ENCODE measurements at places on chromosomes 2 and 18.
A peak's percentile ranks its signal among the peaks of the same experiment; 100 is the strongest.

GRCh38 chr2:160911258-160911657 lies 249.0 kb upstream of the TANK start:
- no peak for DNase-seq

- DNase-seq: no peak
These were observed 22.1 kb upstream of the TMEM37 start for GRCh38 chr2:119409506-119409905.

DNA sequence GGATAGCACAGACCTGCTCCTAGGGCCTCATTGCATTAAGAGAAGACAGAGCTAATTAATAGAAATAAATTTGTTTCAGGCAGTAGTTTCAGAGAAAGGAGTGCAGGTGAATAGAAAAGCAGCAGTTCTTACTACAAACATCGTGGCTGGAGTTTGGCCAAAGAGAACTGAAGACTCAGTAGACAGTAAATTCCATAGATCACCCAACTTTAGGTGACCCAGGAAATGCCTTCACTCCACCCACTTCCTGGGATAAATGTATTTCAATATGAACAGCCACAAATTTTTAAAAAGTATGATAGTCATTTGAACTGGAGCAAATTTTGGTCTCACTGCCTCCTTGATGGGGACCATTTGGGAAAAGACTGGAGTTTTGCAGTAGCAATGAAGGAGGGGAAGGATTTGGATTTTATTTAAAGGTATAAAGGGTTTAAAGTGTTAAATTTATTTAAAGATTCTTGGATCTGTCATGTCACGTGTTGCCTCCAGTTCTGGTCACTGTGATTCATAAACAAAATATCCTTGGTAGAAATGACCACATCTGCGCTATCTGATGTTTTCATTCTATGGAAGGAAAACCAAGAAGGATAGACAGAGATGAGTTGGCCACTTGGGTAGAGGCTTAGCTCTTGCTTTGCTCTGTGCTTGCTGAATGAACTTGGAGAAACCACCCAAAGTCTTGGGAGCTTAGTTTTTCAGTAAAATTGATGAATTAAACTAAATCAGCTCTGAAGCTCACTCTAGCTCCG lies 390.2 kb downstream of the THSD7B start:
- DNase-seq: no peak

DNA sequence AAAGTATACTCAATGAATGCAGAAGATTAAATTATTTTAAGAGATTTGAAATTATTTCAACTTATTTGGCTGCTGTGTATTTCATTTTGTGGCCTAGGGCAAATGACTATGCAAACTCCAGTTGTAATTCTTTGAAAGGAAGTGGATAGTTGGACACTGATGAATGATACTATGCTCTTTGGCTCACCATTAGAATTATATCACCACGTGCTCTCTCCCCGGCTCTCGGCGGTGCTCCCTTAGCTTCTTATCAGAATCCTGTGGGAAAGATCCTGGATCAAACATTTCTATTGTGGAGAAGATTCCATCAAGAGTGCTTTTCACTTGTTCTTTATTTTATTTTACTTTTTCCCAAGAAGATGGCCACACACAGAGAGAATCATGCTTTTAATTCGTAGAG lies 55.2 kb downstream of the ADCYAP1 start:
- DNase-seq: no peak

GRCh38 chr2:14552818-14553217 lies 79.7 kb upstream of the LRATD1 start:
- no peak for DNase-seq

GRCh38 chr2:132729522-132729921 lies 59.5 kb upstream of the LYPD1 start:
- DNase-seq: no peak

- DNase-seq: no peak
These were observed 1225.8 kb downstream of the SUCLG1 start for GRCh38 chr2:83233326-83233725.

- DNase-seq: no peak
These were observed 70.3 kb downstream of the CHST9 start for GRCh38 chr18:27114842-27115241.

DNA sequence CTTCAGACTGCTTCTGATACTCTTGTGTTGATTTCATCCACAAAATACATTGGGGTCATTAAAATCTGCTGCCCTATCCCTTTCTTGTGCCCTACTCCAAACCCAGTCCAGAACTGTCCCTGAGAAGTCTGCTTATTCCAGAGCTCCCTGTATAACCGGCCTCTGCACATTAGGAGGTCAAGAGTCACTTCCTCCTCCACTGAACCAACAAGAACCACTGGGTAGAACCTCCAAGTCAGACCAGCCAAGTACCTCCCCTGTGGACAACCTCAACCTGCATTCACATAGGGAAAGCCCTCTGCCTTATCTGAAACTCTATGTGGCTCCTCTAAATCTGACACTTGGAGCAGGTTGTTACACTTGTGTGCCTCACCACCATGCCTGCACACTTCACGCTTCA lies 22.1 kb downstream of the KDSR start:
- DNase-seq: no peak

DNA sequence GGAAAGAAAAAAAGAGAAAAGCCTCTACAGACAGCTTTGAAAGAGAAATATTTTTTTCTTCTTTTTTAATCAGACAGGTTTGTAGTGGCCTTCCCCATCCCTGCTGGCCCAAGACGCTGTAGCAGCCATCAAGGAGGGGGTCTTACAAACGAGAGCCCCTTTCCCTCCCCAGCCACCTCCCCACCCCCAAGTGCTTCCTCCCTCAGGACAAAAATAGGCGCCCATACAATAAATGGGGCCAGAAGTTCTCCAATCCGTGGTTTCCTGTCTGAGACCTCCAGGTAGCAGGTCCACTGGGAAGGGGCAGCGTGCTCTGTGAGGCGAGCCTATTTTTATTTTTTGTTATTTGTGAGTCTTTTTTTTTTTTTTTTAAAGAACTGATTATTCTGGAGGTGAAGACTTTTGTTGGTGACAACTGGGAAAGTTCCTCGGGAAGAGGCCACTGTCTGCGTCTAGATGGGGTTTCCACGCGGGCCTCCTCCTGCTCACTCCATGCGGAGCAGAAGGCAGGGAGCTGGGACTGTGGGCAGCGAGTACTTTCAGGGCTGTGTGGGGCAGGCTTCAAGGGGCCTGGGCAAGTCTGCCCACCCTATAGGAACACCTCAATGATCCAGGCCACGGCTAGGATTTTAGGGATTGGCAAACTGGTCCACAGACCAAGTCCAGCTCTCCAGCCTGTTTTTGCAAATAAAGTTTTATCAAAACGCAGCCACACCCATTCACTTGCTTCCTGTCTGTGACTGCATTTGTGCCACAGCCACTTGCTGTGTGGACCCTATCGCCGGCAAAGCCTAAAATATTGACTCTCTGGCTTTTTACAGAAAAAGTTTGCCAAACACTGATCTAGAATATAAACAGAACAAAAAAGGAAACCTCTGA lies 139.6 kb downstream of the CTIF start:
- DNase-seq: no peak

GRCh38 chr18:68484241-68484640 lies 230.7 kb downstream of the TMX3 start:
- DNase-seq: no peak

GRCh38 chr2:1771626-1772280 lies 27.4 kb upstream of the PXDN start:
- DNase-seq: no peak

DNA sequence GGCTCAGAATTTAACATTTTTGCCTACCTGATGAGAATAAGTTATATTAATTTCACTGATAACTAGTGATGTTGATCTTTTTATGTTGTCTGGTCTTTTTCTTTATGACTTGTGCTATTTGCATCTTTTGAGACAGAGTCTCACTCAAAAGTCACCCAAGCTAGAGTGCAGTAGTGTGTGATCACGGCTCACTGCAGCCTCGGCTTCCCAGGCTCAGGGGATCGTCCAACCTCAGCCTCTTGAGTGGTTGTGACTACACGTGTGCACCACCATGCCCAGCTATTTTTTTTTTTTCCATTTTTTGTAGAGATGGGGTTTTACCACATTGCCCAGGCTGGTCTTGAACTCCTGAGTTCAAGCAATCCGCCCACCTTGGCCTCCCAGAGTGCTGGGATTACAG lies 7.5 kb downstream of the SMCHD1 start:
- no peak for DNase-seq

DNA sequence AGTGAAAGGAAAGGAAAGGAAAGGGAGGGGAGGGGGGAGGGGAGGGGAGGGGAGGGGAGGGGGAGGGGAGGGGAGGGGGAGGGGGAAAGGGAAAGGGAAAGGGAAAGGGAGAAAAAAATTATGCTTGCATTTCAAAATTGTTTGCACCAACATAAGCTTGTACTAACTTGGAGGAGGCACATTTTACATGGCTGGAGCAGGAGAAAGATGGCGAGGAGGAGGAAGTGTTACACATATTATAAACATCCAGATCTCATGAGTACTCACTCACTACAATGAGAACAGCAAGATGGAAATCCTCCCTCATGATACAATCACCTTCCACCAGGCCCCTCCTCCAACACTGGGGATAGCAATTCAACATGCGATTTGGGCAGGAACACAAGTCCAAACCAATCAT lies 660.2 kb upstream of the CDH2 start:
- no peak for DNase-seq

DNA sequence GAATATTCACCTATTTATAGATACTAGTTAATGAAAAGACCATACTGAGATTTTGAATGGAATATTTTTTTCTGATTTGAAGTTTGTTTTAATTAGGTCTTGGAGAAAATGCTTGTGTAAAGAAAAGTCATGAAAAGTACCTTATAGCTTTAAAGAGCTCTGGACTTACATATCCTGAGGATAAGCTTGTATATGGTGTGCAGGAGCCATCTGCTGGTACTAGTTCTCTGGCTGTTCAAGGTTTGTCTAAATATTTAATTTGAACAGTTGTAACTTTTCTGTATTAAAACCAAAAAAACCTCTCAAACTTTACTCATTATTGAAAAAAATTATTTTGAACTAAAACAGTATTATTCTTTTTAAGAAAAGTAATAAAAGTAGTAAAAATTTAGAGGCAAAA lies 50.1 kb downstream of the UBR3 start:
- peak; percentile 47 for DNase-seq

DNA sequence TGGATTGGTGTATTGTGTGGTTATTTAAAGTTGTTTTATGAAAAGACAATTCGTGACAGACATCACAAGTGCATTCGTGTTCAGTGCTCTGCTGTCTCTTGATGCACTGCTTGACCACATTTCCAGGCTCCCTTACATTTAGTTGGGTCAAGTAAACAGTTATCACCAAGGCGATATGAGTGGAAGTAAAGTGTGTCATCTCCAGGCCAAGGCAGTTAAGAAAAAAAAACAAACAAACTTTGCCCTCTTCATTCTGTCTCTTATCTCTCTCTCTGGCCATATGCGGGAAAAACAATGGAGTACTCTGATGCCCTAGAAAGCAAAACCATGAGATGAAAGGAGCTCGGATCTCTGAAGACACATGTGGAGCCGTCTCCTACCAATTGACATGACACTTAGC lies 131.1 kb downstream of the DSEL start:
- DNase-seq: peak; percentile 49

DNA sequence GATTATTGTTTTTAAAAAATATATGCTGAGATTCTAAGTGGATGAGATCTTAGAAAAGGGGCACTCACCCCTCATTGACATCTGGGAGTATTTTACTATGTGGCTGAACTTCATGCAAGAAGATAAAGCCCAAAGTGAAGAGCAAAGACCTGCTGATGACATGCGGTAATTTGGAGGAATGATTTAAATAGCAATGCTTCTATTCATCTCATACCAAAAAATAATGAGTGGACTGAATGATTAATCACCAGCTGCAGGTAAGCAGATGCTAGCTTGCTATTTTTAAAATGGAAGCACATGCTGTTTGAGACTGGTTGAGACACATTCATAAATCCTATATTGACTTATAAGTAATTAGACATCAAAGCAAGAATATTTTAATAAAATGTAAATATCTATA lies 12.7 kb upstream of the CDK15 start:
- no peak for DNase-seq

GRCh38 chr18:23386317-23386716 lies 66.8 kb upstream of the RIOK3 start:
- peak; percentile 28 for DNase-seq

- DNase-seq: no peak
These were observed 310.3 kb upstream of the CYP26B1 start for GRCh38 chr2:72457801-72458516.

- DNase-seq: no peak
These were observed 671.0 kb upstream of the ACVR2A start for GRCh38 chr2:147173798-147174197.

GRCh38 chr2:116879650-116880160 lies 934.8 kb upstream of the DDX18 start:
- DNase-seq: no peak

DNA sequence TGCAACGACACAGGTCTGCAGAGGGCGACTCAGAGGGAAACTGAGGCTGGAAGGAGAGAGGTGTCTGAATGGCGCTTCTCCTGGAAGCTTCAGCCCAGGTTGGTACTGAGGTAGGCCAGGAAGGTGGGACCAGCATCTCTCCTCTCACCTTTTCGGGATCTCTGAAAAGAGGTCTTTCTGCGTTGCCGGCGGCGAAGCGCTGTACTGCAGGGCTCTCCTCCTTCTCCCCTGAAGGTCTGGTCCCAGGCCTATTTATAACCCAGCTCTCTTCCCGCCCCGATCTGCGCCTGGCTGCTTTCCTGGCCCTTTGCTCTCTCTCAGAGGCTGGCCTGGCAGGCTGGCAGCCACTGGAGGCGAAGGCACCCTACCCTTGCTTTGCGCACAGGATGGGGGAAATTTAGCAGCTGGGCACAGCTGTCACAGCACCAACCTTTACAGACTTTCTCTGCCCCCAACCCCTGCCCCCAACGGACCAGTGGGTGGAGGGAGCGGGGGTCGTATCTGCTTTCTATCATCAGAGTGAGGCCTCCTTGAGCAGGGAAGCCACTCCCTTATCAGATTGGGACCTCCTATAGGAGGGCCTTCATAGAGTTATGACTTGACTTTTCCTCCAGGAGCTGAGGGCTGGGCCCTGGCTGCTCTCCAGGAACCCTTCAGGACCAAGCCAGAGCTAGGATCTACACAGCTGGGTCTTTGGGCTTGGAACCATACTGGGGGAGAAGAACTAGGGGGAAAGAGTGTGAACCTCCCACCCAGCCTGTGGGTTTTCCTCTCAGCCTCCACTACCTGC lies 1.1 kb downstream of the DYSF start:
- peak; percentile 37 for DNase-seq

- no peak for DNase-seq
These were observed 165.1 kb downstream of the DTNA start for GRCh38 chr18:34875150-34875549.

DNA sequence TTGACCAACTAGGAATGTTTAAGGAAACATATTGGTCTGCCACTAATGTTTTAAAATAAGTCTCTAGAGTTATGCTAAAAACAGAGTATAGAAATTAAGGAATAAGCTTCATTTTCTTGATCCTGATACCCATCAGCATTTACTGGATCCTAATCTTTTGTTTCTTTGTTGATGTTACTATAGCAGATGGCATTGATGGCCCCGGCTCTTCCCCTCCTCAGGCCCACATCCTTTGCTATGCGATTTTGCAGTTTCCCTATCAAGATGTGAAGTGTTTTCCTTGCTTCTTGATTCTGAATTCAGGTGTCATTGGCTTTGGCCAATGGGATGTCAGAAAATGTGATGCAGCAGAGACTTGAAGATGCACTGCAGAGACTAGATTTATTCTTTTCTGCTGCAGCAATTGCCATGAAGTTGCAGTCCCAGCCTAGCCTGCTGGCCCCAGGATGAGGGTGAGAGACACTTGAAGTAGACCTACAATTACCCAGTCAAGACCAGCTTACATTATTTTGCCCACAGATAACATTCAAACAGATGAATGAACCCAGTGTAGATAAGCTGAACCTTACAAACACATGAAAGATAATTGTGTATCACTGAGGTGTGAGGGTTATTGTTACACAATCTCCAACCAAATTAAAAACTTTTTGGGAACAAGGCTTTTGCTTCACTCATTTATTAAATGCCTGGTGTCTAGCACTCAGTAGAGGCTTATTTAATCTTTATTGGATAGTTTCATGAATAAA lies 115.2 kb upstream of the ITGA4 start:
- no peak for DNase-seq
